ENCODE measurements at places on chromosomes 4 and X.

GRCh38 chrX:129636175-129636681, 18.5 kb downstream of the APLN start:
- no peak for DNase-seq

DNA sequence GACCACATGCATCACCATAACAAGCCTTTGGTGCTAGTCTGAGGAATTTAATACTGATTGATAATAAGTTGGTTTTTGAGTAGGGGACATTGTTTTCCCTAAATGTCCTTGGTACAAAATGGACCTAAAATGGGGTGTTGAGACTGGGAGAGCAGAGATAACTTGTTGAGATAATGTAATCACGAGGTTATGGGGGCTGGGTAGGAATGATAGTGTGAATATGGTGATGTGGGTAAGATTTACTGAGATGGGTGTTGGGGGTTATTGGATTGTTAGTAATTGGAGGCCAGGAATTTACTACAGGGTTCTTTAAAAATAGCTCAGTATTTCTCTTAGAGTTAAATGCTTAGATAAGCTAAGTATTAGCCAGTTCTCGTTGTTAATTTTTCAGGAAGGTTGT, 3.9 kb downstream of the BMP2K start:
- no peak for DNase-seq

DNA sequence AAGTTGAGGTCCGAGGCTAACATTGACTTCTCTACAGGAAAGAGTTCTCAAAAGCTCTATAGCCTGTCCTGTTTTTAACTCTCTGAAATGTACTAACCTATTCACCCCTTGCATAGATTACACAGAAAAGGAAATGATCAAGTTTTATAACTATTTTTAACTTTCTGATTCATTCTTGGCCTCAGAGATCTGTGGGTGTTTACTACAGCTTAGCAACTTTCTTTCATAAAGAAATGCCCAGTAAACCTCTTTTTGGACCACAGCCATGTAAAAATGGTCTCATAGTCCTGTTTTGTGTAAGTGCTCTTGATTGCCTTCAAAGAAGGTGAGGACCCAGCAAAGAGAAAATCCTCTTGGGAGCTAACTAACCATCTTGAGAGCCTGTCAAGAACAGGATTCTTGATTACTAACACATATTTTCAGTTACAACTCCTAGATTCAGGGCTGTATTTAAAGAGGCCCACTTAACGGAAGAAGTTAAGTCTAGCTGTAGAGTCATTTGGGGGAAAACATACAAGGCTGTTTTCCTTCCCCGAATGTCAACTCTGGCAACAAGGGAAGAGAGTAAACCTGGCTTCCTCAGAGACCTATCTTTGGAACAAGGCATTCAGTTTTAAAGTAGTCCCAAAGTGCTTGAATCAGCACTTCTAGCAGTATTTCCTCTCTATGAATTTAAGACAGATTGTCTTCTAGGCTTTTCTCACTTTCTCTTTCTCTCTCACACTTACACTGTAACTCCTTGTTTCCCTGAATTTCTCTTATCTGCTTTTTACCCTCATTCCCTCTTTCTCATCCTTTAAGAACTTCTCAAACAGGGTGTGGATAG, 78.2 kb downstream of the IL21 start:
- DNase-seq = peak; percentile 75

GRCh38 chrX:29518100-29518499, 697.3 kb upstream of the MAGEB2 start:
- DNase-seq = no peak

DNA sequence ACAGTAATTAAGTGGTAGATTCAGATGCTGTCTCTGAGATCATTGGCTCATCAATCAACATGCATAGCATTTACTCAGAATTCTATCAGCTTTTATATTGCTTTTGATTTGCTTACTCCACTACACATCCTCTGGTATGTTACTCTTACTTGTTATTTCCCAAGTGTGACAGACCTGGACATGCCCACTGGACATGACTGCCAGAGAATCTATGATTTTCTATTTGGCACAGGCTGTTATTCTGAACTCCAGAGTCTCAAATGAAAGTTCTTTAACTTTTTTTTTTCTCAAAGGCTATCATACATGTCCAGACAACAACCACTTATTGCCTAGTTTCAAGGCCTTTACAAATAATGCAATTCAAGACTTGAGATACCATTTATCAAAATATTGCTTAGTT, 116.1 kb upstream of the ARHGAP24 start:
- DNase-seq = no peak

DNA sequence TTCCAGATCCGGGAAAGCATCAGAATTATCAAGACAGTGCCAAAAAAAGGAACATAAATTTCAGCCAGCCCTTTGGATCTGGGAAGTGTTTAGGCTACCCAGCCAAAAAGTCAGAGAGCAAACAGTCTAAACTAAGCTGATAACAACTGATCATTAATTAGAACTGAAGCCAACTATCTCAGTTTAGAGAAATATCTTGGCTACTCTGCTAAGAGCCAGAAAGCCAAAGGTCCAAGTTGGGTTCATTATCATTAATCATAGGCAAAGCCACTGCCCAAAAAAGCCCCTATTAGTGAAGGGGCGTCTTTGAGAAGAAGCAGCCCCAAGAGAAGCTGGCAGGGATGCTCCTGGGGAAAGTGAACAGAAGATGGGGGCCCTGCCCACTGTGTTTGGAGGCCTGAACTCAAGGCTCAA, 37.0 kb upstream of the SHISA3 start:
- DNase-seq = no peak

DNA sequence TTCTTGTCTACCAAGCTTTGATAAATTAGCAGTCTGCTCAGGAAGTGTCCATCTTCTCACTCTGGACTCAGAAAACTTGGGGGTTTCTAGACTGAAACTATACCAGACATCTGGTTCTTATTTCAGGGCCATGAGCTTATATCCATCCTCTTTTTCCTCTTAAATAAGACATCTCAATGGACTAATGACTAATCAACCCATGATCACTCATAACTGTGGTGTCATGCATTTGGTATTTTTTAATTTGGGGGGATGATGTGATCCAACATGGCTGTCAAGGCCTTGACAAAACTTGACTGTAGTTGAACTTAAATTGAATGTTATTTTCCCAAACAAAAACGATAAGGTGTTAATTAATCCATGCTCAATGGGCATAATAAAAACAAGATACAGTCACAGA, 87.8 kb downstream of the GPRASP3 start:
- DNase-seq = peak; percentile 3

Data from lung microvascular endothelial cell (primary cell).